GOT3 (cell line): ENCODE measurements at places on chromosomes 13 and 19.
A peak's percentile ranks its signal among the peaks of the same experiment; 100 is the strongest.

DNA sequence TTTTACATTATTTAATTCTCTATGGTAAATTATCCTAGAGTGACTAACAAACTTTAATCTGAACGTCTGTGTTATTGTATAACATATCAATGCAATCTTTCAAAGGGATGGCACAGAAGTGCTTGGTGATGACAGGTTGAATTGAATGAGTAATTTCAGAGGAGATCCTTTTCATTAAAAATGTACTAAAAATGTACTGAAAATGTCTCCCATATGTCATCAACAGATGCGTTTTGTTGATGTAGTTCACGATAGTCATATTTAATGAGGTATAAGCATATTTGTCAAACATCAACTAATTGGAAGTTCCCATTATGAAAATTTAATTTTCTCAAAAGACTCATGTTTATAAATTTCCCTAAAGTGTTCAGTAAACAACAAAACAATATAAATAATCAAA, 1434.7 kb upstream of the PCDH20 start:
- DNase-seq: no peak

DNA sequence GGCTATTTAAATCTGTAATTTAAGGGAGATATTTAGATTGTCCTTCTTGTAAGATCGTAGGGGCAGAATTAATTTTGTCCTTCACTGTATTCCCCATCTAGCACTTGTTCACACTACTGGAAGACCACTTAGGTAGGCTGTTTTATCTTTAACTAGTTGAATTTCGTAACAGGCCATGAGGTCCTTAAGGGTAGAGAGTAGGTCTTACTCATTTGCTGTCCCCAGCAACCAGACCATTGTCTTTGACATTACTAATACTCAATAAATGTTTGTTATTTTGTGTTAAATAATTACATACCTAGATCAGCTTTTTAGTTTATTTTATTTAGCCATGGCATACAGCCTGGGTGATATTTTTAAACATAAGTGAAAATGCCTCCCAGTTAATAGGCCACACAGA, 177.1 kb downstream of the PCCA start:
- DNase-seq: no peak

DNA sequence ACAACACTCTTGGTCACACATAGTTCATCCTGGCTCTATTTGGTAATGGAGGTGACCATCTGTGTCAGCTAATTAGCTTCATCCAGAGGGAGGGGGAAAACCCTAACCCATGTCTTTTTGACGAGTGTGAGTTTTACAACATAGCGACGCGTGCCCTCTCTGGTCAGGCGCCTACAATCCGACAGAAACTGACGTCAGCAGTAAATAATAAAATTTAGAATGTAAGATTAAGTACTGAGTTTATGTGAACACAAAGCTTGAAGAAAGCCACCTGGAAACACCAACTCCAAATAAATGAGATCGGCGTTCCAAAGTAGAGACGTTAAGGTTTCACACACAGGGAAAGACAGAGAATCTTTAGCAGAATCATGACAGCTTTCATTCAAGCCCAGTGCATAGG, 1.8 kb upstream of the ZNF83 start:
- DNase-seq: no peak

- DNase-seq: no peak
These were observed 5.7 kb upstream of the C5AR1 start for GRCh38 chr19:47303966-47304365.

- DNase-seq: no peak
These were observed 655 bp upstream of the S1PR5 start for GRCh38 chr19:10517760-10518443.

- no peak for DNase-seq
These were observed 67.9 kb downstream of the CCDC70 start for GRCh38 chr13:51929699-51930098.

- no peak for DNase-seq
These were observed 49.7 kb downstream of the CRTC1 start for GRCh38 chr19:18733196-18733647.

DNA sequence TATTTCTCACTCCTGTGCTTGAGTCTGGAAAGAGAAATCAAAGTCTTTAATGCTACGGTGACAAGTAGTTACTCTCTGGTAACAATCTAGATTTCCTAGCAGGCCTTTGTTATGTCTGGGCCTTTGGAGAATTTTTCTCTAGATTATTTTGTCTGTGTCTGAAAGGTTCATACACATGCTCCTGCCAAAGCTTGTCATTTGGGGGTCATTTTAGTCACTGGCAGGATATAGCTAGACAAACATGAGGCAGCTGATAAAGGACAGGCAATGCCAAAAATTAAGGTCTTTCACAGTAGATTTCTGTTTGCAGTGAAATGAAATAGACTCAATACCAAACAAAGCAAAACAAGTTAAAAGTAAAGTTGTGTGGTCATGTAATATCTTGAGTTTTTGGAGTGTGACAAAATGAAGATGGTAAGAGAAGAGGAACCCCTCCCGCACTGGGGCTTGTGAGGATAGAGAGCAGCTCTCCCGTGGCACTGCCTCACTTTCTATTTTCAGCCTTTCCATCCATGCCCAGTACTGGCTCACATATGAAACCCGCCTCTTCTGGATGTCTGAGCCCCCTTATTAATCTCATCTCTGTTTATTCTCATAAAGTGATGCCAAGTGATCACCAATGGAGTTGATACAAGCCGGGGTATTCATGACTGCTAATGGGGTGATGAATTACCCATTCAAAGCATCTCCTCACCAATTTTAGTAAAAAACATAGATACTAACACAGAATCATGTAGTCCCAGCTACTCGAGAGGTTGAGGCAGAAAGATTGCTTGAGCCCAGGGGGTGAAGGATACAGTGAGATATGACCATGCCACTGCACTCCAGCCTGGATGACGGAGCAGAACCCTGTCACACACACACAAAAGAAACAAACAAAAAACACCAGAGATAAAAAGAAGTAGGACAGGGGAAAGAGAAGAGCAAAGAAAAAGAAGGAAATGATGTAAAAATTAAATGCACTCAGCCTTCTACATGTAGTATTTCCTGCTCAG, 389.3 kb downstream of the FGF14 start:
- DNase-seq: no peak

GRCh38 chr13:87344176-87344575, 327.0 kb upstream of the SLITRK5 start:
- DNase-seq: no peak

DNA sequence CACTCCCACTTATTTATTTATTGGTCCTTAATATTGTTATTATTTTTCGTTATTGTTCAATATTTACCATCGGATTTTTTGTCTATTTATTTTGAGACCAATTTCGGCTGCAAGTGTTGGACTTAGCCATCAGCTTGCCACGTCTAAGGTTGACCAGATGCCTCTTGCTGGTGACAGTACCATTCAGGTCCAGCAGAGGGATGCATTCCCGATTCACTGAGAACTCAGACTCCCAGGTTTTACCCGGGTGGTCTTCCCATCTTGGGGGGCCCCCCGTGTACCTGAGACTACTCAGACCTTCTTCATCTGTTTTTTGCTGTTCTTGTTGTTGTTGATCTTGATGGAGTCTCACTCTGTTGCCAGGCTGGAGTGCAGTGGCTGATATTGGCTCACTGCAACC, 1435.2 kb downstream of the UQCRFS1 start:
- no peak for DNase-seq

DNA sequence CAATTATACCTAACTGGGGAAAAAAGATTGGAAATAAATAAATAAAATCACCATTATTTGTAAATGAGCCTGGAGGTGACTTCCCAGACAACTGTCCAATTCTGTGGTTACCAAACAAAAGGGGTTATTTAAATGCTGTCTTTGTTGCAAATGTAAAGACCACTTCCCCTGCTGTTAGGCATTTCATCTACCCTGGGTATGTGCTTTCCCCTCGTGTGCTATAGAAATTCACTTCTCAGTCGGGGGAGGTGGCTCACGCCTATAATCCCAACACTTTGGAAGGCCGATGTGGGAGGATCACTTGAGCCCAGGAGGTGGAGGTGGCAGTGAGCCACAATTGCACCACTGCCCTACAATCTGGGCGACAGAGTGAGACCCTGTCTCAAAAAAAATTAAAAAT, 101.9 kb upstream of the AKAP11 start:
- DNase-seq: no peak

DNA sequence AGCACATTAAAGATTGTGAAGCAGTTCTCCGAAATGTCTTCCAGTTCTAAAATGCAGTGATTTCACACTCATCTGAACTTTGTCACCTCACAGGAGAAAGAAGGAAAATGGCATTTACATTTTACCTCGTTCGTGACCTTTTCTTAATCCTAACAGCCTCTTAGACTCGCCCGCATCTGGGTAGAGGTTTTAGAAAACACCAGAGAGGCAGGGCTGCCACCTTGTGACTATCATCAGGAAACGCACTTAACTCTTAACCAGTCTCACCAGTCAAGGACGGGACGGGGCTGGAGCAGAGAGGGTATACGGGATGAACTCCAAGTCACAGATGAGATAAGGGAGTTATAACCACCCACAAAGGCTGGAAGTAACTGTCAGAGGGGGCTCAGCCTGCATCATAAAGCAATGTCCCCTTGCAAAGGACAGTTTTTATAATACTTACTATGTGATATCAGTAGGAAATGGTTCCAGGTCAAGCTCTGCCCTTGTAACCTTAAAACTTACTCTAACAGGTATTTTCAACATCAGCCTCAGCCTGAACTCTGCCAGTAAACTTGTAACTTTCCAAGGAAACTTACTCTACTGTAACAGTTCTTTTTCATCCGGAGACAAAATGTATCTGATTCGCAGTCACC, 8.6 kb upstream of the CEACAM6 start:
- DNase-seq: no peak

- DNase-seq: no peak
These were observed 56.4 kb downstream of the NUFIP1 start for GRCh38 chr13:44932850-44933251.

GRCh38 chr19:41288673-41289530, 21.1 kb upstream of the CCDC97 start:
- no peak for DNase-seq

DNA sequence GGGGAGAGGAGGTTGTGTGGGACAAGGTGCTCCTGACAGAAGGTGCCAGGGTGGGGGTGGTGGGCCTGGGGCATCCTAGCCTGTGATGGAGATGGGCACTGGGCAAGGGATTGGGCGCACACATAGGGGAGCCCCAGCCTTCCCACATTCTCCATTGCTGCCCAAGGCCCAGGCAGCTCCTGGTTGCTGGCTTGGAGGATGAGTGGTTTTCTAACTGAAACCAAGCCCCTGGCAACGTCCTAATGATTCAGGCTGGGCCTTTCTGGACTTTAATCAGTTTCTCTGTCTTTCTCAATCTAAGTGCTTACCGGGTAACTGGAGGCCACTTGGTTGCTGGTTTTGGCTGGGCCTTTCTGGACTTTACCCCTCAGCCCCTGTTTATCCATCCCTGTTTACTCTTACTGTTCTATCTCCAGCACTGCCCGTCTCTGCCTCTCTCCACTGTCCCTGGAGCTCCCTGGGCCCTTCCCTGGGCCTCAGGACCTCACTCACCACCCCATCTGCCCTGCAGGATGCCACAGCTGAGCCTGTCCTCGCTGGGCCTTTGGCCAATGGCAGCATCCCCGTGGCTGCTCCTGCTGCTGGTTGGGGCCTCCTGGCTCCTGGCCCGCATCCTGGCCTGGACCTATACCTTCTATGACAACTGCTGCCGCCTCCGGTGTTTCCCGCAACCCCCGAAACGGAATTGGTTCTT, 354 bp downstream of the CYP4F3 start:
- DNase-seq: no peak

- peak; percentile 54 for DNase-seq
These were observed 8.6 kb upstream of the TYK2 start for GRCh38 chr19:10388957-10389356.

- no peak for DNase-seq
These were observed 114.4 kb downstream of the ZDHHC20 start for GRCh38 chr13:21344662-21345176.

DNA sequence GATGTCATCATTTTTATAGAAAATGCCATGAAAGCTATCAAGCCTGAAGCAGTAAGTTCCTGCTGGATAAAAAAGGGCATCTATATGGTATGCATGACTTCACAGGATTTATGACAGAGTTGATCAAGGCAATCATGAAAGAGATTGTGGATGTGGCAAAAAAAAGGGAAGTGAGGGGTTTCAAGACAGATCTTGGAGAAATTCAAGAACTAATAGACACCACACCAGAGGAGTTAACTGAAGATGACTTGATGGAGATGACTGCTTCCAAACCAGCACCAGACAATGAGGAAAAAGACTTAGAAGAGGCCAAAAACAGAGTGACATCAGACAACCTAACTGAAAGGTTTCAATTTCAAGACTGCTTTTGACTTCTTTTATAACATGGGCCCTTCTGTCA, 691.1 kb upstream of the SLC10A2 start:
- DNase-seq: no peak

DNA sequence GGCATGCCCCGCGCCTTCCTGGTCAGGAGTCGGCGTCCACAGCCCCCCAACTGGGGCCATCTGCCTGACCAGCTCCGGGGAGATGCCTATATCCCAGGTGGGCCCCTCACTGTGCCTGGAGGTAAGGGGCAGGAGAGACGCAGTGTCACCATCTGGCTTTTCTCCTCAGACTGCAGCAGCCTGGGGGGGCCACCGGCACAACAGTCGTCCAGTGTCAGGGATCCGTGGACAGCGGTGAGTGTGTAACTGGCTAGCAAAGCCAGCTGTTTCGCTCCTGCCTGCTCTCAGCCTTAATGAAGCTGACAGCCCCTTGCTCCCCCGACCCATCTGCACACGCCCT, 227 bp downstream of the OVOL3 start:
- no peak for DNase-seq

- DNase-seq: no peak
These were observed 17.2 kb downstream of the MBNL2 start for GRCh38 chr13:97239306-97239705.

DNA sequence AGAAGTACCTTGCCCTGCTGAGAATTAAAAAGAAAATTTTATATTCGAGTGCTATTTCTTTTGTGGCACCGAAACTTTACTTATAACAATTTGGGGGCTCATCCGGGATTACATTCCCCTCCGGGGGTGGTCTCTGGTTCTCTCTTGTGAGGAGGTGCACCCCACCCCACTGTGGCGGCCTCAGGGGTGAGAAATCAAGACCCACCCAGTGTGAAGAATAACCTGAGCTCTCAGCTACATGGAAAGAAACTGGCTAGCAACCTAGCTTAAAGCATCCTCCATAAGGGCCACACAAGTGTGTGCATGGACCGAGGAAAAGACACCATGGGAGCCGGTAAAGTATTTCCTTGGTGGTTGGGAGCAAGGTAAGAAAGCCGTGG, 50.9 kb upstream of the ANKRD10 start:
- no peak for DNase-seq

DNA sequence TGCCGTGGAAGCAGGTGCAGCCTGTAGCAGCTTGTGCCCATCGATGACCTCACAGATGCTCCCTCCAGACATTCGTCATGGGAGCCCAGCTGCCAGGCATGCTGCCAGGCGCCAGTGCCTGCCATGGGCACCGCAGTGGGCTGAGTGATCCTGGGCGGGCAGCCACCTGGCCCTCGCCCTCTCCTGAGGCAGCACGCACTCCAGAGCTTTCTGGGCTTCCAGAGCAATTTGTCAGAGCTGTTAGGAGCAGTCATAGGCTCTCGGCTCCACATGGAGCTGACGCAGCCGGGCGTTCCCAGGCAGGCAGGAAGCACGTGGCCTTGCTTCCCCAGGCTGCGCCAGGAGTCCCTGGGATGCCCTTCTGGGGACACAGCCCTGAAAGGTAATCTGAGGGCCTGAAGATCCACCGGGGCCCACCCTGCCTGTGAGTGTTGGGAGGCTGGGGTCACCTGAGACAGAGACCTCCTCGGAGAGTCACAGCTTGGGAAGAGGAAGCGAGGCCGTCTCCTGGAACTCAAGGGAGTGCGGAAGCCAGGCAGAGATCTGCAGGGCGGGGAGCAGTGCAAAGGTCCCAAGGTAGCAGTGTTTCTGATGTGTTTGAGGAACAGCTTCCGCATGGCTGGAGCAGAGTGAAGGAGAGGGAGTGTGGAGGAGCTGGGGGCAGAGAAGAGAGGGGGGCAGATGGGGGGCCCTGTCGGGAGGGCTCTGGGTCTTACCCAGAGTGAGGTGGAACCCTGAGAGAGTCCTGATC, 50.6 kb downstream of the DPF1 start:
- peak; percentile 39 for DNase-seq
